ENCODE measurements at places on chromosomes 1 and 21. TPM values are rescaled to one million over a fixed set of nuclear protein-coding genes. Genes with fewer than 3 reads are reported as not detected.

The PIK3R3 gene
- 156 TPM for total RNA-seq

DNA sequence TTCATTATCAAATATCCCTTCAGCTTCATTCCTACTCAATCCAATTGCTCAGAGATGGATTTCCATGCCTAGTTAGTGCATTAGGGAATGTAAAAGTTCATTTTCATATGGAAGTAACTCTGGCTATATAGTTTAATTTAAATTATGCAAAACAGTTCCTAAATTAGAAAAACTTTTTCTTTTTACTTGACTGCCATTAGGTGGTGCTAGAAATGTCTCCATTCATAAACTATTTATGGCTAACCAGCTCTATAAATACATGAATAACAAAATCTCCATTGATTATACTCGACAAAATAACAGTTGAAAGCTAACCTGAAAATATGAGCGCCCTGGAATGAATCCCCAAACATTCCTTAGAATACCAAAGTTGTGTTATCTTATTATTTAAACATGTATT is 311.4 kb downstream of the USH2A start:
- no peak for DNase-seq

The CFHR2 gene
- total RNA-seq = not detected

GRCh38 chr1:117017648-117018047 is 16.1 kb downstream of the CD101 start:
- DNase-seq = no peak

DNA sequence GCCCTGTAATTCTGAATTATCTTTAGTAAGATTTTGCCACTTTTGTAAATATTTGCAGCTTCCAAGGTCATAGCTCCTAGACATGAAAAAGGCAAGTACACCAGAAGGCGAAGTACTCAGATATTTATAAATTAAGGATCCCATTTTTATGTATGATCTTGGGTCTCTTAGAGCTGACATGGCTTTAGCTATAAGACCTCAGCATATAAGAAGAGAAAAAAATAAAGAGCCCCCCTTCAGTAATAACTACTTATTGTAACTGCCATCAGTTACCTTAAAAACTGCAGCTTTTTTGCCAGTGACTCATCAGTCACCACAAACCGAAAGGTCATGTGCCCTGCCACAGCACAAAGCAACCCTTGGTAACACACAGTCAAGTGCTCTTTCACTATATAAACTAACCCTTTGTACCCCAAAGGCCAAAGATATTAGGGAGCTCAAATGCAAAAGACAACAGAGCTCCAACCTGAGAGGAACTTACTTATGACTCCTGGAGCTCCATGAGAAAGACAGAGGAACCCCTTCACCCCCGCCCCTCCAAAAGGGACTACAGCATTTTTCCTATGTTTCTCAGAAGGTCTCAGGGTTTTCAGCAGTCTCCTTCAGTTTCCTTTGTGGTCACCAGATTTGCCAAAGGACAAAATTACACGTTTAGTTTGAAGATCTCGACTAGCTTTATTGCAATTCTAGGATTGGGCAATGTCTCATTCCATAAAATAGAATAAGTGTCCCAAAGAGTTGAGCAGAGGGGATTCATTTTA is 219.8 kb upstream of the DUSP10 start:
- no peak for DNase-seq

GRCh38 chr1:242139442-242139841 is 140.5 kb upstream of the MAP1LC3C start:
- no peak for DNase-seq

GRCh38 chr1:205610036-205610435 is 21.8 kb downstream of the ELK4 start:
- no peak for DNase-seq

- DNase-seq = no peak
Observed at GRCh38 chr1:67672260-67672803, 12.7 kb upstream of the GADD45A start.

DNA sequence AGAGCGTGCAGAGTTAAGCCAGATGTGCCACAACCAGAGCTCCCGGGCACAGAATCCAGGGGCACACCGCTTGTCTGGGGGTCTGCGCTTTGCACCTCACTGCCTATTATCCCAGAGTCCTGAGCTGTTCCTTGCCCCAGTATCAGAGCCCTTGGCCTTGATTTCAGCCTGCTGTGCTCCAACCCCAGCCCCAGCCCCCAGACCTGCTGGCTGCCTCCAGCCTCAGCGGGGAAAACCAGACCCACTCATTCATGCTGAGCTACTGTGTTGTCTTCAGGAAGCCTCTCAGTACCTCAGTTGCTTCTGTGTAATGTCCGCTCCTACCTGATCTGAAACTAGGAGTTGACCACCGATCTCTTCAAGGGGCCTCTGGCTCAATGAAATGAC is 1.1 kb downstream of the IKBKE start:
- no peak for DNase-seq

The SPRR2F gene
- not detected for total RNA-seq

The FNDC5 gene
- 743 TPM for total RNA-seq

The SEC16B gene
- 0.93 TPM for total RNA-seq

- no peak for DNase-seq
Observed at GRCh38 chr1:46772571-46772970, 26.3 kb upstream of the CYP4B1 start.

The KIF17 gene
- 1.6 TPM for total RNA-seq

DNA sequence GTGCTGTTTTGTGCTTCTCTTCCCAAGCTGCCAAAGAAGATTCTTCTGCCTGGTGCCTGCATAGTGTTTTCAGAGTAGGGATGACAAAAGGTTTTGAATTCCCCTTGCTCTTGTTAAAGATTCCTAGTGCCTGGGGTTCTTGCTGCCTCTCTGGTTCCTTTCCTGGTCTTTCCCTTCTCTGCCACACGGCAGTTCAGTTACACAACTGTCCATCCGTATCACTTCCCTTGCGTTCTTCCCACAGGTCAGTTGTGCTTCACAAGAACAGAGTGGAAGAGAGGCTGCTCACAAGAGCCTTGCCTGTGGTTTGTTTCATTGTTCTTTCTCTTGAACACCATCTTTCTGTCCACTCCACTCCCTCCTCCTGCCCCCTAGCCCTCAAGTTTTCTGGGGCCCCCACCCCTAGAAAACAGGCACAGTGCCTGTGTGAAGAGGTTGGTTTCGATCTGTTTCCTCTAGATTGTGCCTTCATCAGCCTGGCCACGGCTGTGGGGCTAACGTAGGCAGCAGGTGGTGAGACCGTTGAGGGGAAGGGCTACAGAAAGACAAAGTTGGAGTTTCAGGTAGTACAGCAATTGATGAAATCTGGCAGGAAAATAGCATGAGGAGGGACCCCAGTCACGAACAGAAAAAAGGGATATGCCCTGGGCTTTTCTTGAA is 5.8 kb downstream of the VASH2 start:
- DNase-seq = no peak

The PAQR6 gene
- total RNA-seq = 10.8 TPM

- no peak for DNase-seq
Observed at GRCh38 chr21:36839123-36839522, 127.3 kb downstream of the HLCS start.

The LHX8 gene
- not detected for total RNA-seq

GRCh38 chr1:42008264-42008663 is 89.5 kb upstream of the HIVEP3 start:
- DNase-seq = no peak

The FNDC7 gene
- total RNA-seq = not detected

The MPL gene
- not detected for total RNA-seq

The MYOG gene
- total RNA-seq = not detected

DNA sequence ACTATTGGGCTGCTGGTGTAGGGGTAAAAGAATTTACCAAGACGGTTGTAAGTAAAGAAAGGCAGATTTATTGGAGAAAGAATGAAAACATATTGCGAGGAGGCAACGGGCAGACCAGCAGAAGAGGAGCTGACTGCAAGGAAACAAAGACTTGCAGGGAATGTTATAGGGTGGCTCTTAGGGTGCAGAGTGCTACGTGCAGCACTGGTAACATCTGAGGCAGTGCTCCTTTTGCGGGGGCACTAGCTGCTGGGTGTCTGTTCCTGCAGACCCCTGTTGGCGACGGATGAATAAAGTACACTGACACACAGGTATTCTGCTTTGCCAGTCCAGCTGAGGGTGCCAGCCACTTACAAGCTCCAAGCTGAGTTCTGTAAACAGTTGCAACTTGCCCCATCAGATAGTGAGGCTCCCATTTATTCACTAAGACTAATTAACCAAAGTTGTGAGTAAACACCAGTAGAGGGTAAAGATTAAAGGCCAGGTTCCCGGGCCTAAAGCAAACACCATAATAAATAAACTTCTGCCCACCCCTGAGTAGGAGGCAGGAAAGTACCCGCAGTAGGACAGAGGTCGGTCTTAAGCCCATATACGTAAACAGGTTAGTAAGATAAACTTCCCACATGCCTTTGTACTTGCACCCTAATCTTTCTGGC is 140.2 kb upstream of the KCNK1 start:
- no peak for DNase-seq

GRCh38 chr21:25461725-25462124 is 145.6 kb downstream of the MRPL39 start:
- DNase-seq = no peak

The NBPF4 gene
- not detected for total RNA-seq

The CTPS1 gene
- total RNA-seq = 110 TPM

The PAFAH2 gene
- total RNA-seq = 6.3 TPM

DNA sequence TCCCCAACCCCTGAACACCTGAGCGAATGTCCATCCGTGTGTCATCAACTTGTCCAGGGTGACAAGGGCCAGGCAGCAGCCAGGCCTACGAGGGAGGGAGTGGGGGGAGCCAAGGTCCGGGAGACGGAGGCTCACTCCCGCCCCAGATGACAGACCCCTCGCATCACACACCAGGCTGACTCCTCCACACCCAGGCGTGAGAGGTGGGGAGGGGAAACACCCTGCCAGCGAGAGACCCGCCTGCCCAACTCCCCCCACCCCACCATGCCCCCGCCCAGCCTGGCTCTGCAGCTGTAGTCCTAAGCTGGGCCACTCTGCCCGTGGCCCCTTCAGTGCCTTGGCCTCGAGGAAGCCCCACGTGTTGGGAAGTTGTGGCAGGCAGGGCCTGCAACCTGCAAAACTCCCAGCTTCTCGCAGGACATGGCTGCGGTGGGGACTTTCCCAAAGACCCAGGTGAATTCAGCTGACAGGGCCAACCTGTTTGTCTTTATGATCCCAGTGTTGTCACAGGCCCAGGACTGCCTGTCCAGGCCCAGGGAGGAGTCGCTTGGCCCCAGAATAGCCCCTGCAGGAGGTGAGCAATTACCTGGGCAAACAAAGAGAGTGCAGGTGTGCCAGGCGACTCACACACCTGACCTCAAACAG is 62.9 kb downstream of the RIPK4 start:
- DNase-seq = no peak

GRCh38 chr1:4224684-4225467 is 324.8 kb upstream of the C1orf174 start:
- no peak for DNase-seq

DNA sequence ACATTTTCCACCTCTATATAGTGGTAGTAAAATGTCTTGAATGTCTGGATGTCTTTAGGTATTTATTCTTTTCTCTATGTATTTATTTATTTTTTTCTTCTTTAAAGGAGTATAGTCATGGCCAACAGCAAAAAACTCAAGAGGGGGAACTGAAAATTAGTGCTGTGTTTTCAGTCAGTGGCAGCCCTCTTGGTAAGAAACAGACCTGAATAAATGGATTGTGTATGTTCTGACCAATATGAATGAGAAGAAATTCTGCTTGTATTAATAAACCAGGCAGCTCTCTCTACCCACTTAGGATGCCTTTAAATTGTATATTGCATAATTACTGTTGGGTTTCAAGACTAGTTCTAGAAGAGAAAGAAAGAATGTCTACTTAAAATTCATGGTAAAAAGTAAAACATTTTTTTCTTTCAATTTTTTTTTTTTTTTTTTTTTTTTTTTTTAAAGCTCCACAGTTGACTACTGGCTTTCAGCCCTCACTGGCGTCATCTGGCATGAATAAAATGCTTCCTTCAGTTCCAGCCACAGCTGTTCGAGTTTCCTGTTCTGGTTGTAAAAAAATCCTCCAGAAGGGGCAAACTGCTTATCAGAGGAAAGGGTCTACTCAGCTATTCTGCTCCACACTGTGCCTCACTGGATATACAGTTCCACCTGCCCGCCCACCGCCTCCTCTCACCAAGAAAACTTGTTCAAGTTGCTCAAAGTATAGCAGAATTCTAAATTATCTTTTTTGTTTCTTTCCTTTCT is 101.6 kb downstream of the ZMYM4 start:
- peak; percentile 32 for DNase-seq

- peak; percentile 53 for DNase-seq
Observed at GRCh38 chr1:242651817-242652216, 127.3 kb upstream of the PLD5 start.

- DNase-seq = no peak
Observed at GRCh38 chr21:26966649-26967061, 233 bp downstream of the ADAMTS5 start.

DNA sequence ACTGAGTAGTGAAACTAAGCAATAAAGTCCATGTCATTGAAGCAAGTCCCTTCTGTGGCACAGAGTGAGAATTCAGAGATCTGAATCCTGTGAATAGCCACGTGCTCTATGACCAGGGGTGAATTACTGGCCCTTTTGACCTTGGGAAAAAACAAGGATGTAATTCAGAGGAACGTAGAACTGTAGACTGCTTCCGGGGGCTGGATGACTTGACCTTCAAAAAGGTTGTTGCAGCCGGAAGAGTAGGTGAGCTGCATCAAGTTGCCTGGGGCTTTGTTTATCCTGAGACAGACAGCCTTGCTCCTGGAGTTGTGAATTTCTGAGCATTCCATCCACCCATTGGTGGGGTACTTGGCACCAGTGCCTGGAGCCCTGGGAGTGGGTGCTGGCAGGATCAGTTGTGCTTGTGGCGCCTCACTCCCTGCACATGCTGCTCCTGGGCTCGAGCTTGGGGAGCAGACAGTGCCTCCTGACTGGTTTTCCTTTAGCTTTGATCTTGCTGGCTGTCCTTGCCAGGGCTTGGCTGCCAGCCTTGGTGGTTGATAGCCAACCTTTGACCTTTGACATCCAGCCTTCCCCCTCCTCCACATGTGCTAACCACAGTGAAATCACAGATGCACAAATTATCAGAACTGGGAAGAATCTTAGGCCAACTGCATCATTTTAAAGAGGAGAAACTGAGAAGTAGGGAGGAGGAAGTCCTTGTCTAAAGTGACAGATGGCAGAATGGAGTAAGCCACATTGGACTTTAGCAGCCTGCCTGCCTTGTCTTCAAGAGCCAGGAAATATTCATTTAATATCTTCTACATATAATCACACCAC is 16.2 kb upstream of the MYOG start:
- no peak for DNase-seq

The CELA3B gene
- total RNA-seq = not detected

DNA sequence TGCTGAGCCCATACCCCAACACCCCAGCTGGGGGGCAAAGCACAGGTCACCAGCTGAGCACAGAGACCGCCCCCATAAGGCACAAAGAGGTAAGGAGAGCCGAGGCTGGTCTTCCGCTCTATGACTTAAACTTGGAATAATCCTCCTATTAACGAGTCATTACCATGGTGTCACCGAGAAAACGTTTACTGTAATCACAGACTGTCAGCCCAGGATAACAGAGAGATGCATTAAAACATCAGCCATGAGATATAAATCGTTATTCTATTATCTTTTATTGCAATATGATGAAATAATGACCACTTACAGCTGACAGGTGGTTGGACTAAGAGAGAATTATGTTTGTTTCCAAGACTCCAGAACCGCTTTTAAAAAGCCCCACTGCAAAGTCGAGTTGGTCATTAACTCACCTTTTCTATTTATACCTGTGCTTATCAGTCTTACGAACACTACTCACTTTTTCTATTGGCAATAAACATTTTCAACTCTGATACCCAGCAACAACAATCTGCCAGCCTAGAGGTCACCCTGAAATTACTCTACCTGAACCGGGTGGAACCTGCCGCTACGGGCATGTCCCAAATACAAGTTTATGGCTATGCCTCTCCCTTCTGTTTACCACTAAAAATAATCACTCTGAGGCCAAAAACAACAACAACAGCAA is 21.5 kb downstream of the NPHP4 start:
- DNase-seq = no peak

The SLC25A34 gene
- 4.1 TPM for total RNA-seq

The PADI3 gene
- total RNA-seq = not detected

The DDX20 gene
- 17.3 TPM for total RNA-seq

Data from glutamatergic neuron (in vitro differentiated cells).